Cerebellar nuclear complex (tissue), 1 donor: ENCODE measurements at places on chromosomes 6 and 20.

GRCh38 chr20:25103526-25103925 is 21.6 kb upstream of the VSX1 start:
- no peak for DNase-seq

DNA sequence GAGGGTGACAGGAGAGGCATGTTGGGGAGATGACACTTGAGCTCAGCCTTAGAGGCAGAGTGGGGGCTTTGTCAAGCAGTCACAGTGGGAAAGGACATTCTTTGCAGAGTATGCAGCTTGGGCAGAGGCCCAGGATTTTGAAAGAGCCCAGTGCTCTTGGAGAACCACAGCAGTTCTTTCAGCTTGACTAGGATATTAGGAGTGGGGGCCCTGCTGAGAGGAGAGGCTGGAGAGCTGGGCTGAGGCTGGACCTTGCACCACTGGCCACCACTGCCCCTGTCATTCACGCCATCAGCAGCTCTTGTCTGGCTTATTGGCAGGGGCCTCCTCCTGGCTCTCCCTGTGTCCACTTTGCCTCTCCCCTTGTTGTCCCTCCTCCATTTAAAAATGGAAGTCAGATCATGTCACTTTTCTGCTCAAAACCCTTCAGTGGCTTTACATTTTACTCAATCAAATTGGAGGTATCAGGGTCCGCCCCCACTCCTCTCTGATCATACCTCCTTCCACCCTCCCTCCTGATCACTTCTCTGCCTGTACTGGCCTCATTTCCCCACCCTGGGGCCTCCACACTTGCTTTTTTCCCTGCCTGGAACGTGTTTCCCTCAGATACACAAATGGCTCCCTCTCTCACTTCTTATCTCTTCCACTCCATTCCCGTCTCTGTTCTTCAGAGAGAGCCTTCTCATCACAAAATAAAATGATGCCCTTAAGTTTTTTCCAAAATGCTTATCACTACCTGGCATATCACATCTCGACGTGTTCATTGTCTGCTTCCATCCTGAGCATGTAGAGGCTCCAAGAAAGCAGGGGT is 10.5 kb downstream of the MANBAL start:
- no peak for DNase-seq

DNA sequence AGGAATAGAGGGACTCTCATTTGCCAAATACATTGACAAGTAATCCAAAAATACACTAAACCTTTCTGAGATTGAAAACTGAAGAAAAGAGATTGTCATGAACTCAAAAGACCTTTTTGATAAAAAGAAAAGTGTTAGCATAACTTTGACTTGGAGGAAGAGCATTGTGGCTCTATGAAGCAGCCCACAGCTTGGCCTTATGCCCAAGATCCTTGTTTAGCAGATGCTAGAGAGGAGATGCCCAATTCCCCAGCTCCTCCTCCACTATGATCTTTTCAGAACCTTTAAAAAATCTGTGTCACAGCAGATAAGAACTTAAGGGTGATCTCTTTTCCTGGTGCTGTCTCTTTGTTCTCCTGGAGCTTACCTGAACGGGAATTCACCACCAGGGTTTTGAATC is 35.8 kb upstream of the IGF2R start:
- DNase-seq, result no peak

GRCh38 chr6:167409694-167410093 is 84.8 kb downstream of the TTLL2 start:
- no peak for DNase-seq

DNA sequence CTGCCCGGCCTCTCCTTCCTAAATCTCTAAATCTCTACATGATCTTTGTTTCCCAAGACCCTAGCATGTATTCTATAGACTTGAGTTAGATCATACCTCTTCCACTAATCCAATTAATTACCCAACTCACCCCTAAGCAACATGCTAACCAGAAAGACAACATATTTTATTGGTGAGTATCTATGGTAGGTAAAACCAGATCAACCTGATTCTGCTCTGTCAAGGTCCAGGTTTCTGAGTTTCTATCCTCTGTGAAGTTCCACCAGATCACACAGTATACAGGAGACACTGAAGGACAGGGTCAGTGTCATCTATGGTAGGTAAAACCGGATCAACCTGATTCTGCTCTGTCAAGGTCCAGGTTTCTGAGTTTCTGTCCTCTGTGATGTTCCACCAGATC is 363.2 kb upstream of the MARCKS start:
- DNase-seq, result no peak

DNA sequence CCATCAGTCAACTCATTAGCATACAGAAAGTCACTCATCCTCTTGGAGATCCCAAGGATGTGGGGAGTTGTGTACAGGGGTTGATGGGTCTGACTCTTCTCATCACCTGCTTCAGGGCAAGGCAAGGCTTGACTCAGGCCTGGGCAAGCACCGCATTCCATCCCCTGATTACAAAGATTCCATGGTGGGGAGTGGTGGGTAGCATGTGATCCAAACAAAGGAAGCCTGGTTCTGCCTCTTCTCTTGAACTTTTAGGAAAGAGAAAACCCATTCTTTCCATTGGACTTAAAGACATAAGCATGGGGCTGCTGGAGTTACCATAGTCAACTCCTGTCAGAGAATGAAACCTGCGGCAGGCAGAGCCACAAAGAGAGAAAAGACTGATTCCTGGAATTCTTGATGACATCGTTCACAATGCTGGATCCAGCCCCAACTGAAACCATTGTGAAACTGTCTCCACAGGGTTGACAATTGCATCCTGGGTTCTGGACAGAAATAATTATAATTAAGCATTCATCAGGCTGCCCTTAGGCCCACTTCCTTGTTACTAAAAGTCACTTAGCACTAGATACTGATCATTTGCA is 235.8 kb upstream of the KCNG1 start:
- DNase-seq, result no peak

GRCh38 chr6:166104107-166104506 is 63.5 kb downstream of the TBXT start:
- DNase-seq, result no peak

DNA sequence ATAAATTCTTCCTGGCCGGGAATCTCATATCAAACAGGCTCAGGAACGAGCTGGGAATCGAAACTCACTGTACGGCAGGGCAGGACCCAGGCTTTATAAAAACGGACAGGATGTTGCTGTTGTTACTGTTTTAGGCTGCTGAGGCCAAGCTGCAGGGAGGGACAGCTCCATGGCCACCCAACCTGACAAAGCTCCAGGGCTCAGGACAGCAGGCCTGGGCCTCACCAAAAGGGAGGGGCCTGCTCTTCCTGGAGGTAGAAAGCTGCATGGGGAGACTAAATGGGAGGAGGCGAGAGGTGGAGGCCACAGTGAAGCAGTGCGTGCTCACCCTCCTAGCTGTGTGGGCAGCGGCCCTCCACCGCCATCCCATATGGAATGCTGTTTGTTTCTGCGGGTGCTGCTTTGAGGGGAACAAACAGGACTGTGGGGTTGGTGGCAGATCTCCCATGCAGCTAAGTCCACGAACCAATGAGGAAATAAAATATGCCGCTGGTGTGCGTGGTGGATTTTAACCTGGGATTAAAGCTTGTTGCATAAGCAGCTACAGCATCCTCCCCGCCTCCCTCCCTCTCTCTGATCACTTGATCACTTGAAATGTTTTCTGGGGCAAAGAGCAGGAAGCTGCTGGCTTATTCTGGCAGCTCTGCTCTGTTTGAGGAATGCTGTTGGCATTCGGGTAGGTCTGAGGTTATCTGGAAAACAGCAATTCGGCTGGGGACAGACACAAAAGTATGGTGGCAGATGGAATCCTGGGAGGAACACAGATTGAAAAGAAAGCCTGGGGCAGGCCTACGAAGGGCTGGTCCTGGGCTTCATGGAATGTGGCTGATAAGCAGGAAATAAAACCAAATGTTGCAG is 2.4 kb upstream of the ZMYND8 start:
- peak; percentile 74 for DNase-seq

GRCh38 chr6:158725704-158726103 is 75.8 kb downstream of the SYTL3 start:
- DNase-seq, result no peak

DNA sequence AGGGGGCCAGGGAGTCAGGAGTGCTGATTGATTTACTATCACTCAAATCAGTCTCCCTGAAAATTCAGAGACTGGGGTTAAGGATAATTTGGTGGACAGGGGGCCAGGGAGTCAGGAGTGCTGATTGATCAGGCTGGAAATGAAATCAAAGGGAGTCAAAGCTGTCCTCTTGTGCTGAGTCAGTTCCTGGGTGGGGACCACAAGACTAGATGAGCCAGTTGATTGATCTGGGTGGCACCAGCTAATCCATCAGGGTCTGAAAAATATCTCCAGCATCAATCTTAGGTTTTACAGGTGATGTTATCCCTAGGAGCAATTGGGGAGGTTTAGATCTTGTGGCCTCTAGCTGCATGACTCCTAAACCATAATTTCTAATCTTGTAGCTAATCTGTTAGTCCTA is 6.1 kb upstream of the AFG1L start:
- no peak for DNase-seq

- DNase-seq, result no peak
Observed at GRCh38 chr6:152118678-152119077, 311.2 kb downstream of the ESR1 start.

DNA sequence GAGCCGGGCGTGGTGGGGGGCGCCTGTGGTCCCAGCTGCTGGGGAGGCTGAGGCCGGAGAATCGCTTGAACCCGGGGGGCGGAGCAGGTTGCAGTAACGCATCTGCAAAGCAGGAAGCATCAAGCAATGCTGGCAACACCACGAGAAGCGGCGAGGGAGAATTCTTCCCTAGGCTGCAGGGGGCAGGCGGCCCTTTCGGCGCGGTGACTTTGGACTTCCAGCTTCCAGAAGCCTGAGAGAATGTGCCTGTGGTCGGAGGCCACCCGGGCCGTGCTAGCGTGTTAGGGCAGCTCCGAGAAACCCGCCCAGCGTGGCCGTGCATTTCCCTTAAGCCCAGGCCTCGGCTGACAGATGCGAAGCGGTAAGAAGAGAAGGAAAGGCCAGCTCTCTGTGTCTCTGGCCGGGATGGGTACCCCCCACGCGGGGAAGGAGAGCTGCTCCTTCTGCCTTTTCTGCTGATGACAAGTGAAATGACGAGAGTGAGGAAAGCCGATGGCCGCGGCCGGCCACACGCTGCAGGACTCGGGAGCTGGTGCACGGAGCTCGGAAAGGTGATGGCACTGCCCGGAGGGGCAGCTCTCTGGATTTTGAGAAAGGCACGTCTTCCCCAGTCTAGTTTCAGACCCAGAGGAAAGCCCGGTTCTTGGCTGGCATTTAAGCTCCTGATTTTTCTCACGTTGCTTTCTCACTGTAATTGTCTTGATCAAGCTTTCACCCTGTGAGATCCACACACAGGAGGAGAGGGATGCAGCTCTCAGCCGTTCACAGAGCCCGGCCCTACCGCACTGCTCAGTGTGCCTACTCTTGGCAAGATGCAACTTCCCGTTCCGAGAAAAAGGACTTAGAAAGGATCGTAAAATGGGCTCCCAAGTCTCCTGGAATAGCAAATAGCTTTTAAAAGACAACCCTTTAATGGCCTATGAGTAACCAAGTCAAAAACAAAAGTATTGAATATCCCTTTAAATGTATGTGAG is 68.3 kb upstream of the EXOC2 start:
- DNase-seq, result no peak

DNA sequence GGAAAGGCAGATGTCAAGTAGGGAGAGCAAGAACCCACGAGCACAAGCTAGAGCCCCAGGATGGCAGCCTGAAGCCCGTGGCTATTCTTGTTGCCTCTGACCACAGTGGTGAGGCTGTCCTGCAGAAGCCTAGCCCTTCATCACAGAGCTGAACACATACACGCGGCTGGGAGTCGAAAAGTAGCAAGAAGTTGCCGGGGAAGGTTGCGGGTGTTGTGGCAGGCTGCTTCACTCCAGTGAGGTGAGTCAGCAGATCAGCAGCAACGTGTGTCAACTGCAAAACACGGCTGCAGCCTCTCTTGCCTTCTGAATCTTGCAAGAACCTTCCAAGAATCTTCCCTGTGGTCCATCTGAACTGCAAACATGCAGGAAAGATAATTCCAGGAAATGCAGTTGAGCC is 10.6 kb upstream of the STX16 start:
- no peak for DNase-seq

DNA sequence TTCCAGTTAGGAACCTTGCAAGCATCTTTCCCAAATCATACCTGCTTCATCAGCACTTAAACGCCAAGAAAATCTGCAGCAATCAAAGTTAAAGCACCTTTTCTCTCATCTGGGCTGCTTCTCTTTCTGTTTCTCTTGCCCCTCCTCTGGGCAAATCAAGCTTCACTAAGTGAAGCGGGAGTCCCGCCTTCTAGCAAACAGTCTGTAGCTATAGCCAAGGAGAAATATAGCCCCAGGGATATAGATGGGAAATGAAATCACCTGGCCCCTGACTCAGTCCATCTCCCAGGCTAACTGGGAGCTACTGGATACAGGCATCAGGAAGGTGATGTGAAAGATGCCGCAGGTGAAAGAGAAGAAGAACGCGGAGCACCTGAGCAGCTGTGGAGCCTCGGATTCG is 481.9 kb downstream of the C6orf118 start:
- DNase-seq, result no peak

GRCh38 chr6:143164565-143165105 is 103.9 kb downstream of the AIG1 start:
- no peak for DNase-seq

DNA sequence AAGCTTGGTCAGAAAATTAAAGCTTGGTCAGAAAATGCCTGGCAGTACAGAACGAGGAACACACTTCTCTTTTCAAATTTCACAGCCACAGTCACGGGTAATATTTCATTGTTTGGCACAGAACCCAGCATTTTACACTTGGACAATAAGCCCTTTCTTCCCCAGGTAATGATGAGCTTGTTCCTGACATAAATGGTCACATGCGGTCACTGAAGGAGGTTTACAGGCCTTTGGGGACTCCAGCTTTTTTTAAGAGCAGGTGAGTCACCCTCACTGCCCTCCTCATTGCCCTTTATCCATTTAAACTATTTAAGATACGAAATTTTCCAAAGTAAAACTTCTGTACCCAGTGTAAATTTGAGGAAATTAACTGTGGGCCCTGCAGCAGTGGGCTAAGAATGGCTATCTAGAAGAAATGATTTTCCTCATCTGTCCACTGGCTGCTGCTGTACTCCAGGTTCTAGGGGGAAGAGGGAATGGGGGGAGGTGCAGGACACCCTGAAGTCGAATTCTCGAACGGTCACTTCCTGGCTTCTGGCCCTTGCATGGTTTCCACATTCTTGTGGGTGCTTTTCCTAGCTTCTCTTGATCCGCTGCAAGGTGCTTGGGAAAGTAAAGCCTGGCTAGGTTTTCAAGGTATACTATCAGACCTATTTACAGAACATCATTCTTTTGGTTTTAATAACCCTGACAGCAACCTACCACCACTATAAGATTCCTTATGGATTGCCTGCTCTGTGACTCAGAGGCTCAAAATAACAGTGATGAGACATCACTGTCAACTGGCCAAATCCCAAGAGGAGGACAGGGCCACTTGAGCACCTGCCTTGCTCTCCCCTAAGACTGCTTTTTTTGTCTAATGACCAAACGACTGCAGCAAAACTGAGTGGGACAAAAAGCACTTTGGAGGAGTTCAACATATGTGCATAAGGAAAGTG is 75.8 kb downstream of the PREP start:
- DNase-seq, result no peak

- DNase-seq, result no peak
Observed at GRCh38 chr6:73451223-73452106, 632 bp downstream of the CGAS start.

GRCh38 chr6:90328004-90328403 is 31.4 kb upstream of the BACH2 start:
- no peak for DNase-seq
